ENCODE measurements at places on chromosomes 2 and 18.

DNA sequence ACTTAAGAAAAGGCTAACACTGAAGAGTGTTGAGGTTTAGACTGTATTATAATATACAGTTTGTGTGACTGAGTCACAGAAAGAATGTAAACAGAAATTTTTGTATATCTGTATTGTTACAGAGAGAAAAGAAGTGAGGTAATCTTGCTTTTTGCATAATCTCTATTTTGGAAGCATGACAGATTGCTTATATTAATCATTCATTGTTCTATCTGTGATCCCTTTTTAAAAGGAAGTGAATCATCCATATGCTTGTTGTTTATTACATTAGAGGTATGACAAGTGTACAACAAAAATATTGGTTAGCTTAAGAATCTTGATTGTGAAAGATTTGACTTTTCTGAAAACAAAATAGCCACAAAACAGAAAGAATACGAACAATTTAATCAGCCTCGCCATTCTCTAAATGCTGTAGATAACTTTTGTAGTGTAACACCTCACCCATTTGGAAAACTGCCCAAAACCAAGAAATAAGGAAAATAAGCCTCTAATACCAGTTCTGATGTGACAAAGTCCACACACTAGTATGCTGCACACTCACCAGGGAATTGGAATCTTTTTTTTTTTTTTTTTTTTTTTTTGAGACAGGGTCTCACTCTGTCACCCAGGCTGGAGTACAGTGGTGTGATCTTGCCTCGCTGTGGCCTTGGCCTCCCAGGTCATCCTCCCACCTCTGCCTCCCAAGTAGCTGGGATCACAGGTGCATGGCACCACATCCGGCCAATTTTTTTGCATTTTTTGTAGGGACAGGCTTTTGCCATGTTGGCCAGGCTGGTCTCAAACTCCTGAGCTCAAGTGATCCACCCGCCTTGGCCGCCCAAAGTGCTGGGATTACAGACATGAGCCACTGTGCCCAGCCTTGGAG is 91.5 kb upstream of the LPIN2 start:
- no peak for DNase-seq

GRCh38 chr2:241067501-241068135 is 34.5 kb downstream of the MTERF4 start:
- no peak for DNase-seq

- DNase-seq = no peak
These were observed 64.5 kb upstream of the ZCCHC2 start for GRCh38 chr18:62458346-62458745.

- DNase-seq = no peak
These were observed 201.2 kb downstream of the NOL4 start for GRCh38 chr18:34023471-34023870.

- DNase-seq = no peak
These were observed 160.9 kb upstream of the VRK2 start for GRCh38 chr2:57885742-57886141.

GRCh38 chr2:240284503-240285259 is 144.2 kb upstream of the OTOS start:
- no peak for DNase-seq

DNA sequence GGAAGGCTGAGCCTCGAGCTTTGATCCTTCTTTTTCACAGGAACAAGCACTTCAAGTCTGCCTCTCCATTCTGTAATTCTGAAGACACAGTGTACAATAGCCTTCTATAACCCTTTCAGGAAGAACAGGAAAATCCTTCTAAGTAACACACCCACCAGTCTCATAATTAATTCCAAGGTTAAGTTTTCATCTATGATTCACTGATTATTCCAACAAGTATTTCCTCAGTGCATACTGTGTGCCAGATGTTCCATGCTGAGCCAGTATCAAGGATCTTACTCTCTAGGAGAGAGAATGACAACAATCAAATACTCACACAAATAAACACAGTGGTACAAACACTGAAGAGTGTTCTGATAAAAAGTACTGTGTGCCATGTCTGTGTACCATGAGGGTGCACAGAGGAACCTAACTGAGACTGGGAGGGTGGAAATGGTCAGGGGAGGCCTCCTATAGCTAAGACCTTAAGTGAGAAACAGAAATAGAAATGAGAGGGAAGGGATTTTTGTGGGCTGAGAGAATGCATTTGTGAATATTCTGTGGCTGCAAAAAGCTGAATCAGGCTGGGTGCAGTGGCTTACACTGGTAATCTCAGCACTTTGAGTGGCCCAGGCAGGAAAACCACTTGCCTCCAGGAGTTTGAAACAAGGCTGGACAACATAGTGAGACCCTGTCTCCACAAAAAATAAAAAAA is 7.3 kb upstream of the MTLN start:
- no peak for DNase-seq

- no peak for DNase-seq
These were observed 72.9 kb downstream of the CIB4 start for GRCh38 chr2:26568076-26568890.

GRCh38 chr2:233799716-233800115 is 21.6 kb downstream of the MROH2A start:
- DNase-seq = no peak

DNA sequence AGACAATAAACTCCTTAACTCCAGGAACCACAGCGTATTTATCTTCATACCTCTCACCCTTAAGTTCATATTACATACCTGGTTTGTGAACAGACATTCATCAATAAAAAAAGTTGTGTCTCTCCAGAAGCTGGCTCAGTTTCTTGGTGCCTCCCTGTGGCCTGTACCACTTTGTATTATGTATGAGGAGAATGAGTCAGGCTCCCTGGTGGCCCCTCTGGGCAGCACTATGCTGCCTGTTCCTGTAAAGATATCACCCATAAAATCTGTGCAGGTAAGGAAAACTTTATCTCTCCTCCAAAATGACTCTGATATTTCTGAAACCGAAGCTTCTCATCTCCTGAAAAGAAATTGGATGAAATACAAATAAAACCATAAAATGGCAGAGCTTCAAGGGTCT is 198.4 kb upstream of the NT5C1B start:
- DNase-seq = no peak

- no peak for DNase-seq
These were observed 11.2 kb upstream of the SCYGR5 start for GRCh38 chr2:227655454-227655853.

GRCh38 chr2:219612577-219613286 is 14.7 kb upstream of the SLC4A3 start:
- DNase-seq = no peak

GRCh38 chr2:211434773-211435172 is 878.4 kb downstream of the CPS1 start:
- no peak for DNase-seq

GRCh38 chr2:97354576-97354975 is 235.1 kb downstream of the ANKRD36B start:
- no peak for DNase-seq

Data from cerebellum (tissue), 4 donors.